ENCODE measurements at places on chromosomes 6 and 20. TPM values are rescaled to one million over a fixed set of nuclear protein-coding genes. Genes with fewer than 3 reads are reported as not detected.

The GJE1 gene
- not detected for total RNA-seq

The PCSK2 gene
- total RNA-seq = not detected

The RIMS4 gene
- not detected for total RNA-seq

The LAMA2 gene
- 1.8 TPM for total RNA-seq

The GABRR1 gene
- total RNA-seq = not detected

The PHACTR1 gene
- 5.8 TPM for total RNA-seq

The FOXS1 gene
- not detected for total RNA-seq

The CST2 gene
- not detected for total RNA-seq

The ARFGEF3 gene
- 8.2 TPM for total RNA-seq

The CMTR1 gene
- total RNA-seq = 32.6 TPM

The KIAA0408 gene
- total RNA-seq = not detected

The MRS2 gene
- total RNA-seq = 14.4 TPM

The SEMG1 gene
- not detected for total RNA-seq

The SLC17A3 gene
- total RNA-seq = not detected

The TNFRSF21 gene
- 24.0 TPM for total RNA-seq

The ACSS1 gene
- total RNA-seq = 22.0 TPM

The EYS gene
- total RNA-seq = not detected

The BANF2 gene
- not detected for total RNA-seq

The POU3F2 gene
- total RNA-seq = not detected

The OTOR gene
- total RNA-seq = not detected

The NFS1 gene
- total RNA-seq = 48.5 TPM

The WFDC5 gene
- not detected for total RNA-seq

The CNKSR3 gene
- total RNA-seq = 7.3 TPM

The TRAPPC3L gene
- 0.04 TPM for total RNA-seq

The C4B gene
- total RNA-seq = 1.0 TPM

The DUSP15 gene
- not detected for total RNA-seq

The COL12A1 gene
- 5.8 TPM for total RNA-seq

The ABCC10 gene
- 21.7 TPM for total RNA-seq

The CAGE1 gene
- total RNA-seq = 0.04 TPM

The GSTA3 gene
- total RNA-seq = not detected

The B3GAT2 gene
- under 0.01 TPM for total RNA-seq

The FAM184A gene
- 0.26 TPM for total RNA-seq

The LRRC73 gene
- total RNA-seq = 0.14 TPM

The METTL24 gene
- total RNA-seq = not detected

The NKAPL gene
- total RNA-seq = 1.2 TPM

The MICA gene
- total RNA-seq = 72.9 TPM

The SRSF12 gene
- total RNA-seq = 0.46 TPM

The GRM1 gene
- total RNA-seq = under 0.01 TPM

The SCUBE3 gene
- total RNA-seq = 0.53 TPM

The MLIP gene
- total RNA-seq = 10.8 TPM

The FRS3 gene
- total RNA-seq = 1.2 TPM

The PTK7 gene
- total RNA-seq = 2.6 TPM

The EPB41L1 gene
- total RNA-seq = 10.7 TPM

The FAXC gene
- total RNA-seq = 0.07 TPM

The LY6G6C gene
- not detected for total RNA-seq

The VNN1 gene
- not detected for total RNA-seq

The CTAGE9 gene
- total RNA-seq = not detected

The DAAM2 gene
- 0.04 TPM for total RNA-seq

The RPS18 gene
- total RNA-seq = 2,993 TPM

The SLC13A3 gene
- 0.04 TPM for total RNA-seq

The EDN3 gene
- not detected for total RNA-seq

The GPR31 gene
- not detected for total RNA-seq

The TMEM217 gene
- total RNA-seq = 15.5 TPM
